ENCODE measurements at places on chromosomes 11 and 22.

DNA sequence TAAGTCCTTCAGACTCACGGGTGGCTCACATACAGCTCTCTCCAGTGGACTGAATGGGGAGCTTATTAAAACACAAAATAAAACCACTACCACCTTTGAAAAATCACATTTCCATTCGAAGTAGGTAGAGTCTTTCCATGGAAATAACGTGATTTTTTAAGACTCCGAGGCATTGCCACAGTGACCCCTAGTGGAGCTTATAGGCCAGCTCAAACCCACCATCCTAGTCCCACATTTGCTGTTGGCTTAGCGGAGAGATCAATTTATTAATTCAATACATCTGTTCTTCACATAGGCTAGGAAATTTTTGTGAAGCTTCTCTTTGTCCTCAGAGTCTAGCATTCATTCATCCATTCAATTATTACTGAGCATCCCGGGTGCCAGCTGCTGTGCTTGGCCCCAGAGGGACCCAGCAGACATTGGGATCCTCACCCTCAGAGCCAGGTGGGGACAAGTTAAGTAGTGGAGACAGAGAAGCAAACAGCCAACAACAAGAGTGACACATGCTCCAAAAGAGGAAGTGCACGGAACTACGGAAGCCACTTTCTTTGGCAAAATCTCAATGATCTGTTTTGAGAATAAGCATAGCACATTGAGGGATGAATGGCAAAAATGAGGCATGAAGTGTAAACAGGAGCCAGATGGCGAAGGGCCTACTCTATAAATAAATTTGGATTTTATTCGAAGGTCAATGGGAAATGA lies 10.2 kb upstream of the P4HA3 start:
- no peak for DNase-seq

- no peak for DNase-seq
Observed at GRCh38 chr22:17575681-17576080, 12.4 kb downstream of the SLC25A18 start.

GRCh38 chr11:9574622-9575259 lies 1.3 kb downstream of the WEE1 start:
- DNase-seq, result no peak

- DNase-seq, result no peak
Observed at GRCh38 chr11:64165481-64165841, 452 bp downstream of the MACROD1 start.

DNA sequence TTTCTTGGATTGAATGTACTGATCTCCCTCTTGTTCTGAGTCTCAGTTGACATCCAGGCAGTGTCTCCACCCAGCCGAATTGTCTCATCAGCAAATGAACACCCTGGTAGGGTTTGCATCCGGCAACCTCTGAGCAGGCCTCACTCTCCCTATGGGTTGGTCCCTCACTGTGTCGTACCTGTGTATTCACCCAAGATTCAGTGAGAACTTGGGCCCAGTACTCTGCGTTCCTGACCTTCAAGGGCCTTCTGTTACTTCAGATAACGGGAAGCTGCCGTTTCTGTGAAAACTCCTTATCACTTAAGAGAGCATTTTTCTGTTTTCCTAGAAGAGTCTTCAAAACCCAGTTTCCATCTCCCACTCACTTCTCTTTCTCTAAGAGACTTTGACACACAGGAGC lies 915.6 kb downstream of the TBC1D22A start:
- no peak for DNase-seq

GRCh38 chr11:17864478-17864941 lies 129.9 kb downstream of the KCNC1 start:
- DNase-seq, result no peak

DNA sequence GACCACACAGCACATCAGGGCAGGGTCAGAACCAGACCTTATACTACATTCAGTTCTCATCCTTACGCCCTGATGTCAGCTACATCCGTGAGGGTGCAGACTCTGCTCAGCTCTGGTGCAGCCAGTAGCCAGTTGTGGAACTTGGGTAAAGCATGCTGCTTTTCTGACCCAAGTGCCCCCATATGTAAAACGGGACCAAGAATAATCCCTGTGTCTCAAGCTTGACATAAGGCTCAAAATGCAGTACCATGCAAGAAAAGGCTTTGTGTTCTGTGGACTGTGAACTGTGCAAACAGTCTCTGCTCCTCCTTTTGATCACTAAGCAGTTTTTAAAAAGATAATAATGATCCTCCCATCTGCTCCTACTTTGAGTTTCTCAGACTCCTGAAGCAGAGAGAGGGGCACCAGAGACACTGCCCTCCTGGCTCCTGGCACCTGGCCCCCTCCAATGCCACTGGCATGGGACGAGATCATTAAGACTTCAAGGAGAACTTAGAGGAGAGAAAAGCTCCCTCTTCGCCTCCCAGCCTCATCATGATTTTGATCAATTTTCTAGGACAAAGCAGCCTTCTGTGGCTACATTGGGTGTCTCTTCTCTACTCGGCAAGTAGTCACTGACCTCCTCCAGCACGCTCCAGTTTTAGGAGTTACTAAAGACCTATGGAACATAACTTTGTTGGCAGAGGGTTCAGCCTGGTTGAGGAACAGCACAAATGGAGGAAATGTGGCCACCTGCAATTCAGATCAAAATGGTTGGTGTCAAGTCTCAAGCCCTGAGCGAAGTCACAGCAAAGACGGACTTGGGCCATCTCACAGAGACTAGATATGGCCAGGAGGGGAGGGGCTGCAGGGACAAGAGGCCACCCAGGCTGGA lies 23.9 kb downstream of the IL10RA start:
- DNase-seq, result no peak

DNA sequence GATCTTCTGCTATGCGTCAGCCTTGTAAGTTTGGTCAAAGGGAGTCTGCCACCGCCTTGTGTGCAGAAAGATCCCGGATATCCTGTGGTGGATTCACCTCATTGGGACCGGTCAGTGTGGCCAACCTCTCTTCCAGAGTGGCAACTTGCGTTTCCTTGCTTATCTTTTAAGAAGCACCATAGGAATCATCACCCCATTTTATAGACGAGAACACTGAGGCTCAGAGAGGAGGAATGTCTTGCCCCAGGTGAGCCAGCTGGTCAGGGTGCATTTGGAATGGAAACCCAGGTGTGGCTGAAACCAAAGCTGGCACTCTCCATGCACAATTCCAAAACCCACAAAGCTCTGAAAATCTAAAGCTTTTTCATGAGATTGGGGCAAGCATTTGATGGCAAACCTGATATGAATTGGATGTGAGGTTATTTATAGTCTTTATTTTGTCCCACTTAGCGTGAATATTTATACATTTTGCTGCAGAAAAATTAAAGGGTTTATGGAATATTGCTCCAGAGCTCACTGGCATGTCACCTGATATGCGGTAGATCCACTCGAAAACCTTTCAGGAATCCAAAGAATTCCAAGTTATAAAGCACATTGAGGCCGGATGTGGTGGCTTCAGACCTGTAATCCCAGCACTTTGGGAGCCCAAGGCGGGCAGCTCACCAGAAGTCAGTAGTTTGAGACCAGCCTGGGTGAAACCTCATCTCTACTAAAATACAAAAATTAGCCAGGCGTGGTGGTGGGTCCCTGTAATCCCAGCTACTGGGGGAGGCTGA lies 12.1 kb upstream of the EIF3D start:
- DNase-seq, result no peak

GRCh38 chr22:18975434-18976196 lies 39.5 kb upstream of the PRODH start:
- no peak for DNase-seq

- no peak for DNase-seq
Observed at GRCh38 chr11:72191961-72192381, at the start of gene FOLR1. Gene FOLR1 (plus strand): TSS chr11:72192140. CDS start chr11:72192174, 34 bp downstream.

- DNase-seq, result no peak
Observed at GRCh38 chr11:43758927-43759326, 78.4 kb downstream of the HSD17B12 start.

- DNase-seq, result no peak
Observed at GRCh38 chr11:85697747-85698146, 11.8 kb upstream of the CCDC89 start.

GRCh38 chr22:17201285-17201945 lies 17.8 kb downstream of the ADA2 start:
- DNase-seq, result no peak

- DNase-seq, result no peak
Observed at GRCh38 chr11:8268530-8269400, 5.1 kb upstream of the LMO1 start.

DNA sequence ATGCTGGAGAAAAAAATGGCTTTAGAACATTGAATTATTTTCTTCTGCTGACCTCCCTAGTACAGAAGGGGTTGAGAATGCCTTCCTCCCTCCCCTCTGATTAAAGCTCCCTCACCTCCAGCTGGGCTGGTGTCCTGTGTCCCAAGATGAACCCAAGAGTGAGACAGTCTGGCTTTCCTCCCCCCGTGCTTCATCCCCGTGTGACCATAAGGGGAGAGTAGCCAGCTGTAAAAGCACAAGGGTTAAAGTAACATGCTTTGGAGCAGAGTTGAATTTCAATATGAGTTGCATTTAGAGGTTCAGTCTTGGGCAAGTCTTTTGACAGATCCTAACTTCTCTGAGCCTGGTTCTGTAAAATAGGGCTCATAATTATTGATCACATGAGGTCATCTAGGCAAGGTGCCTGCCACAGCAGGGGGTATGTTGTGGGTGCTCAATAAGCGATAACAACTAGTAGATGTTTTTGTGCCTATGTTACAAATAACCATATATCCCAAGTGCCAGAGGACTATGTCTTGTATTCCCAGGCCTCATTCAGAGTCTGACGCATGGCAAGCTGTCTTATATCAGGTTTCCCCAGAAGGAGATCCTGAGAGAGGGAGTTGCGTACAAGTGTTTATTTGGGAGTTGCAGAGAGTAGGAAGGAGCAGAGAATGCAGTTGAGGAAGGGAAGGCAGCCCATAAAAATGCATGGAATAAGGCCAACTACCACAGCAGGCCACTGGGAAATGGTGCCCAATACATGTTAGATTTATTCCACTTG lies 4.1 kb downstream of the PRG2 start:
- DNase-seq, result no peak

All from activated CD4-positive, alpha-beta T cell treated with anti-CD3 and anti-CD28 coated beads, Interleukin-2, amount 50 U/mL, for 24 hours (primary cell).